ENCODE measurements at places on chromosomes 1 and 21.

DNA sequence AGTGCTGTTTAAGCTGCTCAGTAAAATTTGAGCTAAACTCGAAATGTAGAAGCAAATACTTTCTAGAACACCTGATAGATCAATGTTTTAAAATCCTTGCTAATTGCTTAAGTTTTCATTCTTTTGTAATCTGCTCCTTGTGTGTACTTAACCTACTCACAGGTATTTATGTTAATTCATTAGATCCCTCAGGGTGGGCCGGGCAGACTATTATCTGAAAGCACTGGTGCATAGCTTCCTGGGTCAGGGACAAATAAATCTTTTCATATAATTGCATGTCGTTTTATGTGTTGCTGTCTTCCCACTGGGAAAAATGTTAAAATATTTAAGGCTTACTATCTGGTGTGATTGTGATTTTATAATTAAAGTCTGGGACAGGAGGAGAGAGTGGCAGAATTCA, 440.5 kb downstream of the SMYD3 start:
- DNase-seq: no peak

DNA sequence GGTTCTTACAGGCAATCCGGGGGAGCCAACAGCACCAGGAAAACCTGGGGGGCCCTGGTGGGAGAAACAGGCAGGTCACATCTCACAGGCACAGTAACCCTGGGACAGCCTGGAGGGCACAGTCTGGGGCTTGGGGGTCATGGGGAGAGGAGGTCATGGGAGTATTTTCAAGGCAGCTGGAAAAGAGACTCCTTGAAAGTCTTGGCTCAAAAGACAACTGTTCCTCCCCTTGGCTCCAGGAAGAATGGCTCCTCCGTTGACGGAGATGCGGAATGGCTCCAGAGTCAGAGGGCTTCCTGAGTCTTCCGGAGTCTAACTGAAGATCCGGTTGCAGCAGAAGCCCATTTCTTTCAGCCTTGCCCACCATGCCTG, 25.9 kb upstream of the PEF1 start:
- no peak for DNase-seq

GRCh38 chr1:230636575-230637148, 5.6 kb upstream of the COG2 start:
- no peak for DNase-seq

DNA sequence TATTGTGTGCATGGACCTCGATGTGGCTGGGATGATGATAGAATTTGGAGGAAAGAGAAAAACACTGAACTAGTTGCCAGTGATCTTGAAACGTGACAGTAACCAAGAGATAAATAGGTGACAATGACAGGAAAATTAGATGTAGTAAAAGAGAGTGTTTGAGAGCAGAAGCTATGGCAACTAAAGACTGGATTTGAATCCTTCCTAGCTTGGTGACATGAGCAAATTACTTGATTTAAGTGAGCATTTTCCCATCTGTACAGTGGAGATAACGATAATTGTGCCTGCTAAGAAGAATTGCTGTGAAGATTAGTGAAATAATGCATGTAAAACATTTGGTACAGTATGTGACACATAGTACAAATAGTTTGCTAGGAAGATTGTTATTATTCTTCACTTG, 12.7 kb downstream of the TTC3 start:
- no peak for DNase-seq

DNA sequence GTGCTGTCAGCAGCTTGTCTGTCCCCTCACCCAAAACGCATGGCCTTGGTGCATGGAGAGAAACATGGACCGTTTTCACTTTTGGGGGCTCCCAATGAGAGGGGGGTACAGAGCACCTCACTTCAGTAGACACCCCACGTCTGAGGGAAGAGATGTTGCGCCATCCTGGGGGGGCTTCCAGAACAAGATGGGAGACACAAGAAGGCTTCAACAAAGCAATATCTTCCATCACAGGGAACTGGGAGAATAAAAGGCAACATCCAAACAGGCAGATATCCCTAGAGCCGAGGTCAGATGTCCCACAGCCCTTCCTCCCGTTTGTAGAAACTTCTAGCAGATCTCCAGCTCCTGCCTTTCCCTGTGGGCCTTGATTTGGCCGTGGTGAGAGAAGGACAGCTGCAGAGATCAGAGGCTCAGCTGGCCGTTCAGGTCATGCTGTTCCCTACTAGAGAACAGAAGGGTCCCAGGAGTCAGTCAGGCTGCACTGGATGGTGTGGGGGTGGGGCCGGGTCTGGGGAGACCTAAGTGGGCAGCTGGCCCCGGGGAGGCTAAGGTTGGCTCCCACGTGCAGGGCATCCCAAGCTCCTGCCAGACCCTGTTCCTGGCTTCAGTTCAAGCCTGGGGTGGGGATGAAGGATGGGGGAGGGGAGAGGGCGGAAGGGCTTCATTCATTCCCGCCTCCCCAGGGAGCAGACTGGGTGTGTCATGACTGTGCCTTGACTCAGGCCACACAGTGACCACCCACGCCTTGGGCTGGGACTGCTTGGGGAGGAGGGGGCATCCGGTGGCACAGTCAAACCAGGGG, 4.4 kb downstream of the PLOD1 start:
- DNase-seq: no peak

- DNase-seq: no peak
Observed at GRCh38 chr1:224211206-224211962, 28.3 kb downstream of the DEGS1 start.

GRCh38 chr1:14961661-14962267, 191.8 kb upstream of the TMEM51 start:
- DNase-seq: no peak

- DNase-seq: no peak
Observed at GRCh38 chr1:12619792-12620487, 1.9 kb upstream of the DHRS3 start.

GRCh38 chr1:209703834-209704504, 677 bp upstream of the HSD11B1 start:
- DNase-seq: no peak

GRCh38 chr1:18069903-18070302, 37.7 kb upstream of the IGSF21 start:
- no peak for DNase-seq

DNA sequence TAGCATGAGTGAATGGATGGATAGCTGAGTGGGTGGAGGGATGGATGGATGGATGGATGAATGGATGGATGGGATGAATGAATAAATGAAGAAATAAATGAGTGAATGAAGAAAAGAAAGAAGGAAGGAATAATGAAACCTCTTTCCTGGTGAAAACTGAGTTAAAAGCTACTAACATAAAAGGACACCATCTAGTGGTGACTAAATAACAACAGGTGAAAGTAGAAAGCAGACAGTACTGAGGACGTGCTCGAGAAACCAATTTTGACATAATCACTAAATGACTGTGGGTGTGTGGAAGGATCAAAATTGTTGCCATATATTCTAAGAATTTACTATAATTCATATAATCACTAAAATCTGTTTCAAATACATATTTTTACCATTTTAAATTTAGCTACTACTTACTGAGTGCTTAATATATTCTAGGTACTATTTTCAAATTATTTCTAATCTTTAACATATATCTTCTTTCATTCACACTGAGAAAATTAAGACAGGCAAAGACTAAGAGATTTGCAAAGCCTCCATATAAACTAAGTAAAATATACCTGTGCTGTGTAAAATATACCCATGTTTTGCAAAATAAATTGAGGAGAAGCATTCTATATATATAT, 522.9 kb downstream of the LRRIQ3 start:
- DNase-seq: no peak

GRCh38 chr1:246617156-246617555, 50.9 kb downstream of the CNST start:
- DNase-seq: no peak
